ENCODE measurements at places on chromosomes 11 and 22.

GRCh38 chr11:94895451-94895850 is 77.9 kb downstream of the CWC15 start:
- peak; percentile 22 for DNase-seq

GRCh38 chr11:65919573-65920371 is 546 bp downstream of the DRAP1 start:
- no peak for DNase-seq

- no peak for DNase-seq
These were observed 950 bp downstream of the FERMT3 start for GRCh38 chr11:64207256-64208085.

DNA sequence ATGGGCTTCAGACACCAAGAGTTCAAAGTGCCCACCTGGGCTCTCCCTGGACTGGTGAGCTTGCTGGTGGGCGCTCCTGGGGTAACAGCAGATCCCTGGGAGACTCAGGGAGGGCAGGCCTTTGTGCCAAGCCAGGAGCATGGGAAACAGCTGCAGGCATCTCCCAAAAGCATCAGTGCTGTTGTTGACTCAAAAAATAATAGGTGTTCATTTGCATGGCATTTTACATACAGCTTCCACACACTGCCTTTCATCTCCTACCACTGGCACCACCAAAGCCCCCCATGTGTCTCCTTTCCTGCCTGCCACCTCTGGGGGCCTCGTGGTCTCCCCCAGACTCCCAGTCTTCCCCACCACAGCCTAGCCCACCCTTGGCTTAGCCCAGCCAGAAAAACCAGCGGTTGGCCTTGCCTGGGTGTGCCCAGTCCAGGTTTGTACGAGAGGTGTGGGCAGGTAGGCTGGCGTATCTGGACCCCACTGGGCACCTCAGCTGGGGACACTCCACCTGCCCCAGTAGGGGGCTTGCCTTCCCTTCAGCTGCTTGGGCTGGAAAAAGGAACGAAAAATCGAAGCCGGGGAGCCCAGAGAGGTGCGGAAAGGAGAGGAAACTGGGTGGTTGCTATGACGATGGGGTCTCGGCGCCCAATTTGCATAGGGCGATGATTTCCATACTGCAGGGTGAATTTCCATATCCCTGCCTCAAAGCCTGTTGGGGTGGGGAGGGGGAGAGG is 15.0 kb downstream of the POU2F3 start:
- DNase-seq, result no peak

GRCh38 chr11:112694813-112695212 is 266.4 kb upstream of the NCAM1 start:
- DNase-seq, result no peak

DNA sequence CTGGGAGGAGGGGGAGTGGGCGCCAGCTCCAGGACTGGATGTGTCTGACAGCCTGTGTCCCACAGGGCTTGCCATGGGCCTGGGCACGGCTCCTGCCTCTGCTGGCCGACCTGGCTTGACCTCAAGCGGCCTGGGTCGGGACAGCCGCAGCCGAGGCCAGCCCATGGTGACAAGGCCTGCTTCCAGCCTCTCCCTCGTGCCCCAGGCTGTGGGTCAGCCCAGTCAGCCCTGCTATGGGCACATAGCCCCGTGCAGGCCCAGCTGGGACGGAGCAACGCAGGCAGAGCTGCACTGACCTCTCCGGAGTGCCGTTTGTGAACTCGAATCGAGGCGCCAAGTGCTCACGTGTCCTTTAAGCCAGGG is 17.9 kb downstream of the OSBPL5 start:
- no peak for DNase-seq

DNA sequence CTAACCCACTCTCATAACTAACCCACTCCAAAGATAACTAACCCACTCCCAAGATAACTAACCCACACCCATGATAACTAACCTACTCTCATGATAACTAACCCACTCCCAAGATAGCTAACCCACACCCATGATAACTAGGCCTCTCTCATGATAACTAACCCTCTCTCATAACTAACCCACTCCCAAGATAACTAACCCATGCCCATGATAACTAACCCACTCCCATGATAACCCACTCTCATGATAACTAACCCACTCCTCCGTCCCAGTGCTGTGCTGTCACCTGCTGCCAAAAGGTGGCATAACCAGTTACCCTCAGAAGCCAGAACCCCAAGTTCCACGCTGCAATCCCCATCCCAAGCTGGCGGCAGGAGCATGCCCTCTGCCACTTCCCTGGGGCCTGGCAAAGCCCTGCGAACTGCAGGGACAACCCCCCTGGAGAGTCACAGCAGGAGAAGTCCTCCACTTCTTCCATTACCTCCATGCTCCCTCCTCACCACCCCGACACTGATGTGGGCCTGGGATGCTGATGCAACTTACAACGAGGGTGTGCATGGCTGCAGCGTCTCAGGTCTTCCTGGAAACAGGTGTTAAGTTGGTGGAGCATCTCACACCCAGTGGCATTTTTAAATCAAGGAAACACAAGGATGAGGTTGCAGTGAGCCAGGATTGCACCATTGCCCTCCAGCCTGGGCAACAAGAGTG is 30.8 kb upstream of the CELSR1 start:
- no peak for DNase-seq

GRCh38 chr11:74473382-74474173 is 6.2 kb upstream of the KCNE3 start:
- DNase-seq, result no peak

GRCh38 chr11:117059611-117060148 is 38.5 kb downstream of the SIK3 start:
- DNase-seq, result no peak

DNA sequence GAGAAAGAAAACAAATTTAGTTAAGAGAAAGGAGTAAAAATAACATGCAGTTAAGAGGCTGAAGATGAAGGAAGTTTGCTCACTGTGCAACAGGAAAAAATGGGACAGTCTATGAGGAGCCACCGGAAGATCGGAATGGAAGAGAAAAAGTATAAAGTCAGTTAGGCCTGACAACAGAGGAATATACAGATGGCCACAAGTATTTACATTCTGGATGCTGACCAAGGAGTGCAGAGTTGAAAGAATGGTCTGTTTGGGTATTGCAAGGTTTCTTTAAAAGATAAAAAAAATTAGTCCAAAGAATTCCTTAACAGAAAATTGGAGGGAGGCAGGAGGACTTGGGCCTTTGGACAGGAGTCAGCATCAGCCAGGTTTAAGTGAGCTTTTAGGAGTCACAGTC is 37.5 kb downstream of the RBFOX2 start:
- no peak for DNase-seq

- DNase-seq, result no peak
These were observed 76.7 kb downstream of the FAR1 start for GRCh38 chr11:13745165-13745564.

- DNase-seq, result no peak
These were observed 33.1 kb upstream of the IPO7 start for GRCh38 chr11:9351321-9351881.

GRCh38 chr11:70099578-70100279 is 21.6 kb downstream of the ANO1 start:
- no peak for DNase-seq

GRCh38 chr11:11519184-11519583 is 102.6 kb downstream of the GALNT18 start:
- no peak for DNase-seq

DNA sequence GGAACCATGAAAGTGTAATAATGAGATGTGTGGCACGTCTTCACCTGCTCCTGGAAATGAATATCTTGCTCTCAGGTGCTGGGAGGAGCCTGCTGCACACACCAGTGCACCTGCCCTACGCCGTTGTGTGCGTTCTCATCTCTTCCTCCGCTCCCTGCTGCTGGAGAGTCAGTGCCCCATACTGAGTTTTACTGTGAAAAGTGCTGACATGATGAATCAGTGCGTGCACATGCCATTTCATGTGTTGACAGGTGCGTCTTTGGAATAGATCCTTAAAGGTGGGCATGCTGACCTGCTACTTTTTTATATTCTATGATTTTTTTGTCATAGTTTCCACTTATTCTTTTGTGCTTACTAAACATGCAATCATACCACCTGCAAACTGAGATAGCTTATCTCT is 1015.8 kb downstream of the BRD1 start:
- no peak for DNase-seq

DNA sequence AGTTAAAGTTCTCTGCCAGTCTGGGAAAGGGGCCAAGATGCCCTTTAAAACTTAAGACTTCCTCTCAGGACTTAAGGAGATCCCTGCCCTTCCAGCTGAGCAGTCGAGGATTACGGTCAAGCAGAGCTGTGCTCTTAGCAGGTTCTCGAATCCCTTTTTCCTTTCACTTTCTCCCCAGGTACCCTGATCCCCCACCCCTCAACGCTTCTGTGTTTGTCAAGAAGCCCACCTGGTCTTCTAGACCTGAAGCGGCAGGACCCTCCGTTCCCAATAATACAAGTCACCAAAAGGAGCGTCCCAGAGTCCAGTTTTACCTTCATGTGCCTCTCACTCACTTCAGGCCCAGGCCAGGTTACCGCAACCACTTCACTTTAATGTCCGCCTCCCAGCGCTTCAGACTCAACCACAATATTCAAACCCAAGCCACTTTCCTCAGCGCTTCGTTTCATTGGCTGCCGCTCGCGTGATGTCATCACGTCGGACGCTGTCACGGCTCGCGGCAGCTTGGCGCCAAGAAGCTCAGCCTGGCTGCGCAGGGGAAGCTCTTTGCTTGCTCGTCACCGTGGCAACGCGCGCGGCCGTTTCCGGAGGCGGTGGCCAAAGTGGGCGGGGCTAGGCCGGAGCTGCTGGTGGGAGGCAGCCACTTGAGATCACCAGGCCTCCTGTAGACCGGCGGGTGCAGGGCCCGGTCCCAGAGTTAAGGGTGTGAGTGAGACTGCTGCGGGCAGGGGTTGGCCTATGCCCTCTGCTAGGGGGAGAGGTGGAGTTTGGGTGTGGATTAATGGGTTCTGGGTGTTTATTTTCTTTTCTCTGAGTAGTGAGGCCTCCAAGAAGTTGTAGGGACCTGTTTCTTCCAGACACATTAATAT is at the start of the genes KIF18A and METTL15:
Gene KIF18A, minus strand, starts transcription at position 407 of the 869 bp plus-strand sequence. CDS start 10,209 bp downstream, outside the sequence.
Gene METTL15, plus strand, starts transcription at position 639 of the 869 bp plus-strand sequence. CDS start 4,947 bp downstream, outside the sequence.
- DNase-seq, result peak; percentile 99

DNA sequence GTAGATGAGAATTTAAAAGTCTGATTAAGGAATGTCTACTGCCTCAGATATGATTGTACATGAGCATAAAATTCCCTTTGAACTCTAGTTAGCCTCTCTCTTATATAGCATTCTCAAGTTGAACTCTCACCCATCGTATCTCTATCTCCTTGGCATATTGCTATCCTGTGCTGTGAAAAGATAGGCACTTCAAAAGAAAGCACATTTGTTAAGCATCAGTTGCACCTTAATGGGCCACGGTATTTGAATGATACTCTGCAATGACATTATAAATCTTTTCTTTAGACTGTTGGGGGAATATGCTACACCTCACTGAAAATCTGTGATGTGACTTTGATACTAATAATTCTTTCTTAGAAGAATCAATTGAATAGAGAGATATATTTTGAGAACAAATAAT is 570.7 kb downstream of the JRKL start:
- no peak for DNase-seq

GRCh38 chr11:13119361-13119760 is 110.2 kb downstream of the RASSF10 start:
- DNase-seq, result no peak

GRCh38 chr22:37435970-37436603 is 8.8 kb upstream of the ELFN2 start:
- DNase-seq, result no peak

- no peak for DNase-seq
These were observed 40.4 kb upstream of the MAPK1 start for GRCh38 chr22:21907638-21908522.

GRCh38 chr22:47853750-47854149 is 1091.3 kb downstream of the TBC1D22A start:
- no peak for DNase-seq

- DNase-seq, result no peak
These were observed 40.7 kb downstream of the LRP5 start for GRCh38 chr11:68353118-68353517.

DNA sequence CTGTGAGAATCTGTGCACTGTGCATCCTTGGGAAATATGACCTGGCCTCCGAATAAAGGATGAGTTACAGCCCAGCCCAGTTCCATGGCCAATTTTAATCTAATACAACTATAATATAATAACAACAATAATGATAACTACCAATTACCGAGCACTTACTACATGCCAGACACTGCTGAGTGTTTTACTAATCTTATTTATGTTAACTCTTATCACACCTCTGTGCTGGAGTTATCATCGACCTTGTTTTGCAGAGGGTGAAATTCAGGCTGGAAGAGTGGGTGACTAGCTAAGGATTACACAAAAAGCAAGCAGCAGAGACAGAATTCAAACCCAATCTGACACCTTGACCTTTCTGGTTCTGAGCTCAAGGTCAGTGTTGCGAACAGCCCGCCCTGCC is 83.9 kb downstream of the GALNT18 start:
- no peak for DNase-seq

GRCh38 chr11:2144544-2145248 is 5.5 kb upstream of the IGF2 start:
- no peak for DNase-seq

- no peak for DNase-seq
These were observed 50.2 kb upstream of the SLC35C1 start for GRCh38 chr11:45754741-45755140.

DNA sequence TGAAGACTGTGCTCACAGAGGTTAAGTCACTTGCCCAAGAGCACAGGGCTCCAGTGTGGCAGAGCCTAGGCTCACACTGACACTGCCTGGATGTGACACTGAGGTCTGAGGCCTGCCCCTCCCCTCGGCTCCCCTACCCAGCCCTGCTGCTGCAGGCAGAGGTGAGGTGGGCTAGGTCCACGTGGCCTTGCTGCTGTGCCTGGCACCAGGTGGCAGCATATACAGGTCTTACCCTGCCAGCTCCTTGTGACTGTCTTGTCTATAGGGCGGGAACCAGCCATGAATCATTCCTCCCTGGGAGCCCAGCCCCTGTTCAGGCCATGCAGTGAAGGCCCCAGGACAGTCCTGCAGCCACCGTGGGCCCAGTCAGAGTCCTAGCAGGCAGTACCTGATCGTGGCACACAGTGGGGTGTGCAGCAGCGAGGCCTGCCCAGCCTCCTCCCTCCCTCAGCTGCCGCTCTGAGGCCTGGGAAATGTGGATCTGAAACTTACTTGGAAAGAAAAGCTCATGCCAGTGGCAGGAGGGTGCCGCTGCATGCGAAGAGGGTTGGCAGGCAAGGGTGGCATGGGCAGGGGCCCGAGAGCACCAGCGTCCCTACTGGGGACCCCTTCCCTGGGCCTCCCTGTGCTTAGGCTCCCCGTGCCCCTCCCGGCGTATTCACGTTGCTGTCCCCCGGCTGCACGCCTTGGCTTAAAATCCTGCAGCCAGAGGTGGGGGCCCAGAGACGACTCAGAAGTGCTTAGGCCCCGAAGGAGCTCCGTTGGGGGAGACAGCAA is 1.2 kb upstream of the CERK start:
- DNase-seq, result no peak

- DNase-seq, result no peak
These were observed 28.5 kb downstream of the CD44 start for GRCh38 chr11:35167426-35167954.
